ENCODE measurements at places on chromosomes 1 and 21. TPM values are rescaled to one million over a fixed set of nuclear protein-coding genes. Genes with fewer than 3 reads are reported as not detected.

HLCS gene
- 12.5 TPM for total RNA-seq

S100A12 gene
- total RNA-seq = not detected

SLC16A4 gene
- not detected for total RNA-seq

S100A2 gene
- total RNA-seq = 2.2 TPM

KCNJ9 gene
- 0.87 TPM for total RNA-seq

TSACC gene
- total RNA-seq = not detected

GRCh38 chr1:231899713-231900435 lies 273.3 kb downstream of the DISC1 start:
- DNase-seq = no peak
- no peak overlapping the region for H3K27ac ChIP-seq
- no peaks in the 10 kb centered on the region for H3K27me3 ChIP-seq
- H3K4me1 ChIP-seq = no peaks in the 10 kb centered on the region

DNA sequence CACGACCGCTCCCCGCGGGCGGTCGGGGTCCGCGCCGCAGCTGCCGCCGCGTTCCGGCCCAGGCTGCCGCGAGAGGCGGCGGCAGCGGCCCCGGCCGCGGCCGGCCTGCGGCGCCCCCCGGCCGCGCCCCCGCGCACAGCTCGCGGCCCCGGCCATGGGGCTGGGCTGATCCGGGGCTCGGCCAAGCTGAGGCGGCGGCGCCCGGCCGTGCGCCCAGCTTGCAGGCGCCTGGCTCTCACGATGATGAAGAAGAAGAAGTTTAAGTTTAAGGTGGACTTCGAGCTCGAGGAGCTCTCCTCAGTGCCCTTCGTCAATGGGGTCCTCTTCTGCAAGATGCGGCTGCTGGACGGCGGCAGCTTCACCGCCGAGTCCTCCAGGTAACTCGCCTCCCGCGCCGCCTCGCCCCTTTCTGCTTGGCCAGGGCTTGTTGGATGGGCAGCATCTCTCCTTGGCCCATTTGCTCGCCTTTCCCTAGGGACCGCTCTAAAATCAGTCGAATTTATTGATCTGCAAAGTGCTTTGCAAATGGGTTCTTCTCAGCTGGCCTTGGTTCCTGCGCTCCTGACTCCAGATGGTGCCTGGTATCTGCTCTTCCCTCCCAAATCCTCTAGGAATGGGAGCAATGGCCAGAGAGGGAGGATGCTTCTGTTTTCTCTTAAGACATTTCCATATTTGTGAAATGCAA lies 431 bp downstream of the EEIG2 start:
- H3K36me3 ChIP-seq = no peaks in the 10 kb centered on the region
- H3K4me3 ChIP-seq = peak overlapping the region; percentile 61
- peaks cover 18% of the 10 kb centered on the region for H3K4me1 ChIP-seq
- peak; percentile 72 for DNase-seq

- H3K4me1 ChIP-seq = peaks cover 16% of the 10 kb centered on the region
- DNase-seq = no peak
- H3K36me3 ChIP-seq = peaks cover 3% of the 10 kb centered on the region
- H3K27ac ChIP-seq = no peak overlapping the region
- H3K27me3 ChIP-seq = no peaks in the 10 kb centered on the region
Measured at GRCh38 chr1:234473118-234473517, 5.9 kb downstream of the TARBP1 start.

DNA sequence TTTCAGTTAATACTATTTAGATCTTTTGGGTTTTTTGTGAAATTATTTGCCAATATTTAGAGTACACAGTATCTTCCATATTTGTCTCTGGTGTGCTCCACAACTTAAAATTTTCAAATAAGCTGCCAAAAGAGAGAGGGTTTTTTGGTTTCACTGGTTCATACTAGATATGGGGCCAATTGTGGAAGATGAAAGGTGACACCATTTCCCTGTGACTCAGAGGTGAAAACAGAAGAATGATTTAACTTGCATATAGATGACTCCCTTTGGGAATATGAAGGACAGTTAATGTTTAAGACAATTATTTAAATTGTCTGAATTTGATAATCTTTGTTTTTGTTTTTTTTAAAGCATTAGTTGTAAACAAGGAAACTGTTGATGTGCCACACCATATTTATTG lies 37.5 kb downstream of the IVNS1ABP start:
- no peaks in the 10 kb centered on the region for H3K4me1 ChIP-seq
- no peak for DNase-seq
- H3K27ac ChIP-seq = no peak overlapping the region
- H3K4me3 ChIP-seq = no peak overlapping the region

- no peaks in the 10 kb centered on the region for H3K27me3 ChIP-seq
Measured at GRCh38 chr1:58765006-58765405, 18.8 kb downstream of the JUN start.

GRCh38 chr1:7505771-7506453 lies 265.2 kb upstream of the VAMP3 start:
- H3K27me3 ChIP-seq = no peaks in the 10 kb centered on the region
- peaks cover 17% of the 10 kb centered on the region for H3K4me1 ChIP-seq
- no peak overlapping the region for H3K4me3 ChIP-seq

- no peaks in the 10 kb centered on the region for H3K27me3 ChIP-seq
- no peaks in the 10 kb centered on the region for H3K36me3 ChIP-seq
- no peak overlapping the region for H3K4me3 ChIP-seq
- no peak overlapping the region for H3K27ac ChIP-seq
- peak; percentile 47 for DNase-seq
- H3K4me1 ChIP-seq = peaks cover 5% of the 10 kb centered on the region
Measured at GRCh38 chr1:234735476-234735875, 125.5 kb upstream of the IRF2BP2 start.

DNA sequence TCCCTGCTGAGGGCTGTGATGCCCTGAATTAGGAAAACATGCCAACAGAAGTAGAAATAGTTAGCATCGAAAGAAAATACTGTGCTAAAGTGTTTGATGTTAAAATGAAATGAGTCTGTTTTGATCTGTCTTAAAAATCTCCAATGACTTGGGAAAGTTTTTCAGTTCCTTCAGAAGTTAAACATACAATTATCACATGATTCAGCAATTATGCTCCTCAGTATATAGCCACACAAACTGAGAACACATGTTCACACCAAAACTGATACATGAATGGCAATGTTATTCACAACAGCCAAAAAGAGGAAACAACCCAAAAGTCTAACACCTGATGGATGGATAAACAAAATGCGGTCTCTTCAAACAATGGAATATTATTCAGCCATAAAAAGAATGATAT lies 130.6 kb downstream of the PTPN14 start:
- peaks cover 39% of the 10 kb centered on the region for H3K4me1 ChIP-seq
- H3K4me3 ChIP-seq = no peak overlapping the region
- DNase-seq = no peak
- H3K27ac ChIP-seq = no peak overlapping the region

DNA sequence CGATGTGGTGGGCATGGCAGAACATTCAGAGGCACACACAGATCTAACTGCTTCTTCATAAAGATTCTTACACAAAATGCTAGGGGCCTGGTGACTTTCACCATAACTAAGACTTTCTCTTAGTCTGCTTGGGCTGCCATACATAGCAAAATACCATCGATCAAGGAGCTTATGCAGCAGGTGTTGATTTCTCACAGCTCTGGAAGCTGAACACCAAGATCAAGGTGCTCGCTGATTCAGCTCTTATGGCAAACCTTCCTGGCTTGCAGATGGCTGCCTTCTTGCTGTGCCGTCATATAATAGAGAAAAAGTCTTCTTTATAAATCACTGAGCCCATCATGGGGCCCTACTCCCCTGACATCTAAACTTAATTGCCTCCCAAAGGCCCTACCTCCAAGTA lies 487.3 kb downstream of the AJAP1 start:
- no peaks in the 10 kb centered on the region for H3K36me3 ChIP-seq
- H3K27ac ChIP-seq = no peak overlapping the region
- H3K4me1 ChIP-seq = no peaks in the 10 kb centered on the region
- no peak for DNase-seq
- peaks cover 28% of the 10 kb centered on the region for H3K27me3 ChIP-seq
- no peak overlapping the region for H3K4me3 ChIP-seq

DNA sequence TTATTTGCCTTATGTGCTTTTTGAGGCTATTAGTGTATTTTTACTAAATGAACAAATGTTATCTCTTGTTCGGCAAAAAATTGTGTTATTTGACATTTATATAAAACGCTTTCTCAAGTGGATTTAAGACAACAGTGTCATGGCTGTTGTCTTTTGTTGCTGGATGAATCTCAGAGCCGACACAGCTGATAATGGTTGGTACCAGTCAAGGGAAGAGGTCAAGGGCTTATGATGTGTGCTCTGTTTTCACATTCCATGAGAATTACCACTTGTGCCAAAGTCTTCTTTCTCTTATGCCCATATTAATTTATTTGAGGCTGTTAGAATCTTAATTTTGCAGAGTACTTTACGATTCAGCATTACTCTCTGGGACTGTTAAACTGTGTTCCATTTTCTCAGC lies 17.9 kb upstream of the CD101 start:
- H3K27ac ChIP-seq = no peak overlapping the region
- DNase-seq = no peak
- H3K27me3 ChIP-seq = no peaks in the 10 kb centered on the region
- peaks cover 9% of the 10 kb centered on the region for H3K36me3 ChIP-seq
- H3K4me1 ChIP-seq = peaks cover 5% of the 10 kb centered on the region

DNA sequence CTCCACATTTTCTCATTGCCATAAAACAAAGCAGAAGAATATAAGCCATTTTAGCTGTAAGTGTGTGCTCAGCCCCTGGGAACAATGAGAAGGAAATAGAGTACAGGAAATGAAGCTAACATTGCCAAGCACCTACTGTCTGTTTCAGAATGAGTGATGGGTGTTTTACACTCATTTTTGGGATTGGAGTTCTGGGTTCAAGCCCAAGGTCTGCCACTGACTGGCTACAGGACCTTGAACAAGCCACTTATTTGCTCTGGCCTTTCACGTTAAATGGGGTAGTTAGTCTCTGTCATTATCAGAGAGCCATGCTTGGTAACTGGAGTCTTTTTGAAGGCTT lies 80.7 kb upstream of the KAZN start:
- H3K27me3 ChIP-seq = no peaks in the 10 kb centered on the region
- H3K4me1 ChIP-seq = peaks cover 7% of the 10 kb centered on the region
- H3K4me3 ChIP-seq = no peak overlapping the region
- H3K27ac ChIP-seq = peak overlapping the region; percentile 54
- H3K36me3 ChIP-seq = no peaks in the 10 kb centered on the region

GRCh38 chr1:115499253-115499652 lies 142.5 kb upstream of the VANGL1 start:
- H3K27ac ChIP-seq = no peak overlapping the region
- H3K36me3 ChIP-seq = no peaks in the 10 kb centered on the region
- H3K4me1 ChIP-seq = no peaks in the 10 kb centered on the region
- DNase-seq = no peak

- H3K36me3 ChIP-seq = no peaks in the 10 kb centered on the region
- no peak for DNase-seq
- H3K27ac ChIP-seq = no peak overlapping the region
- no peaks in the 10 kb centered on the region for H3K4me1 ChIP-seq
Measured at GRCh38 chr1:91529856-91530255, 29.2 kb downstream of the CDC7 start.

GRCh38 chr1:59388191-59388590 lies 91.3 kb downstream of the FGGY start:
- no peak overlapping the region for H3K4me3 ChIP-seq
- H3K4me1 ChIP-seq = no peaks in the 10 kb centered on the region
- H3K27ac ChIP-seq = no peak overlapping the region
- H3K36me3 ChIP-seq = no peaks in the 10 kb centered on the region

DNA sequence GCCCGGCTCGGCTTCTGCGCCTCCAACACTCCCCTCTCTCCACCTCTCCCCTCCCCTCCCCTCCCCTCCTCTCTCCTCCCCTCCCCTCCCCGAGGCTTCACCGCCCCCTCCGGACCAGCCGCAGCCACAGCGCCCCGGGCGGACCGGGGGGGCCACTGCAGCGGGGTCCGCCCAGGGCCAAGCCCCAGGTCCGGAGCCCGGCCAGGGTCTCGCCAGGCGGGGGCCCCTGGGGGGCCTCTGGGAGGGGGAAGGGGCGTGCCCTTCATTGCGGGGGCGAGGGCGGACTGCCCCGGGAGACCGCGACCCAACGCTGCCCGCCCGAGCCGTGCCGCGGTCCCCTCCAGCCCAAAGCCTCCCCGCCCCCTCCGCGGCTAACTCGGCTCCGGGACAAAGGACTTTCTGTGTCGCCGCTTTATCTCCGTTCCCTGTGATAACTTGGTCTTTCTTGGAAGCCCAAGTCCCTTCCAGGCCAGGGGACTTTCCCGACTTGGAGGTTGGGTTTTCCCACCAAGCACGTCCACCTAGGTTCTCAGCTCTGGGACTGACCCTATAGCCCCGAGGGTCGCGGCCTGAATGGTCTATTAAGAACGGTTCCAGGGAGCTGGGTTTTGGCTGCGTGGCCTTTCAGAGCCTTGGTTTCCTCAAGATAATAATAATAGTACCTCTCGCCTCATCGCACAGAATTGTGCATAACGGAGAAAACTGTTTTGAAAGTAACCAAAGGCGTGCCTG lies at the start of gene UBQLN4:
UBQLN4 (minus strand) TSS at position 31 of the 732 bp plus-strand sequence. CDS start 97 bp downstream, outside the sequence.
- peaks cover 41% of the 10 kb centered on the region for H3K36me3 ChIP-seq
- H3K27ac ChIP-seq = peak within 1 kb of the TSS; percentile 94
- peak within 1 kb of the TSS; percentile 97 for H3K4me3 ChIP-seq

- no peak overlapping the region for H3K27ac ChIP-seq
- H3K36me3 ChIP-seq = no peaks in the 10 kb centered on the region
- DNase-seq = no peak
- no peaks in the 10 kb centered on the region for H3K27me3 ChIP-seq
- no peaks in the 10 kb centered on the region for H3K4me1 ChIP-seq
Measured at GRCh38 chr21:17195351-17195750, 317.5 kb upstream of the CXADR start.

- peak overlapping the region; percentile 92 for H3K27ac ChIP-seq
- no peaks in the 10 kb centered on the region for H3K27me3 ChIP-seq
- H3K4me3 ChIP-seq = peak overlapping the region; percentile 18
- peak; percentile 72 for DNase-seq
- peaks cover 24% of the 10 kb centered on the region for H3K36me3 ChIP-seq
Measured at GRCh38 chr1:46613661-46614603, 2.7 kb downstream of the MOB3C start.

- peaks cover 11% of the 10 kb centered on the region for H3K4me1 ChIP-seq
- no peaks in the 10 kb centered on the region for H3K36me3 ChIP-seq
- H3K4me3 ChIP-seq = peak within 1 kb of the TSS; percentile 54
- H3K27ac ChIP-seq = peak within 1 kb of the TSS; percentile 11
- peaks cover 25% of the 10 kb centered on the region for H3K27me3 ChIP-seq
Measured at GRCh38 chr21:25638660-25639550, at the start of gene JAM2. JAM2 (plus strand) TSS chr21:25639258; CDS start chr21:25639822, 564 bp downstream.

- peaks cover 37% of the 10 kb centered on the region for H3K4me1 ChIP-seq
- peak overlapping the region; percentile 79 for H3K27ac ChIP-seq
- DNase-seq = peak; percentile 48
- H3K36me3 ChIP-seq = no peaks in the 10 kb centered on the region
- no peaks in the 10 kb centered on the region for H3K27me3 ChIP-seq
Measured at GRCh38 chr1:163670989-163671757, 349.4 kb downstream of the NUF2 start.

Measured in stomach (tissue), 19 donors.